ENCODE measurements at places on chromosomes 2 and 18. TPM values are rescaled to one million over a fixed set of nuclear protein-coding genes. Genes with fewer than 3 reads are reported as not detected.

DNA sequence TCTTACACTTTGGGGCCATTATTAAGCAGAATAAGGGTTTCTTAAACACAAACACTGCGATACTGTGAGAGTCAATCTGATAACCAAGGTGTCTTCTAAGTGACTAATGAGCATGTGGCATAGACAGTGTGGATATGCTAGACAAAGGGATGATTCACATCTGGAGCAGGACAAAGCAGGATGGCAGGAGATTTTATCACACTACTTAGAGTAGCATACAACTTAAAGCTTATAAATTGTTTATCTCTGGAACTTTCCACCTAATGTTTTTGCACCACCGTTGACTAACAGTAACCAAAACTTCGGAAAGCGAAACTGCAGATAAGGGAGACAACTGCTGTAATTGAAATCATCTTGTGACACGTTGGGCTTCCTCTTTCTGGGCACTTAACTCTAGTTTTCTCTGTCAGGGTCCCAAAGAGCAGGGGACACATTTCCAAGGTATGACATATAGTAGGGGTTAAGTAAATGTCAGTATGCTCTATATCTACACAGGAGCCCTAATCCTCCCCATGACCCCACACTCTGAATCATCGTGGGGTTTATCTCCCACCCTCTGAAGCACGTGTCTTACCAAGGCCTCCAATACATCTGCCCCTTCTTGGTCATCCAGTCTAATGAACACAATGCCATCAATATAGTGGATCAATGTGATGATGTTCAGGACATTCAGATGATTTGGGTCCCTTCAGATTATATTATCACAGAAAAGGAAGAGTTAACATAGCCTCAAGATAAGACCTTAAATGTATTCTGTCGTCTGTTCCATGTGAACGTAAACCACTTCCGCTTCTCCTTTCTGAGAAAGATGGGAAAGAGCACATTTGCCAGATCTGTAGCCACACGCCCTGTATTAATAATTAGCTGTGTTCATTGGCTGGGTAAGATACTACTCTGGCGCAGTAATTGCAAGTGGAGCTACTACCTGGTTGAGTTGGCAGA lies 78.7 kb downstream of the FTCDNL1 start:
- no peak overlapping the region for H3K4me3 ChIP-seq
- no peak overlapping the region for H3K27ac ChIP-seq
- no peaks in the 10 kb centered on the region for H3K36me3 ChIP-seq
- no peaks in the 10 kb centered on the region for H3K4me1 ChIP-seq
- no peaks in the 10 kb centered on the region for H3K27me3 ChIP-seq

GRCh38 chr18:396556-396955 lies 103.9 kb downstream of the COLEC12 start:
- H3K4me1 ChIP-seq = no peaks in the 10 kb centered on the region
- H3K36me3 ChIP-seq = no peaks in the 10 kb centered on the region
- peak overlapping the region; percentile 64 for H3K27ac ChIP-seq

GRCh38 chr2:26298638-26299393 lies 47.1 kb upstream of the SELENOI start:
- peaks cover 10% of the 10 kb centered on the region for H3K4me1 ChIP-seq
- H3K27me3 ChIP-seq = no peaks in the 10 kb centered on the region
- H3K4me3 ChIP-seq = peak overlapping the region; percentile 50
- peak overlapping the region; percentile 65 for H3K27ac ChIP-seq
- DNase-seq = peak; percentile 63

GRCh38 chr2:133600266-133600928 lies 32.1 kb upstream of the NCKAP5 start:
- H3K27ac ChIP-seq = no peak overlapping the region
- no peak for DNase-seq
- no peaks in the 10 kb centered on the region for H3K27me3 ChIP-seq
- H3K36me3 ChIP-seq = no peaks in the 10 kb centered on the region
- H3K4me1 ChIP-seq = no peaks in the 10 kb centered on the region

- H3K4me1 ChIP-seq = peaks cover 23% of the 10 kb centered on the region
- H3K36me3 ChIP-seq = no peaks in the 10 kb centered on the region
- DNase-seq = no peak
Measured at GRCh38 chr2:127680706-127681287, 5.5 kb upstream of the LIMS2 start.

- no peaks in the 10 kb centered on the region for H3K27me3 ChIP-seq
- no peak for DNase-seq
- H3K4me3 ChIP-seq = no peak overlapping the region
- H3K27ac ChIP-seq = no peak overlapping the region
Measured at GRCh38 chr2:102399499-102400141, 23.3 kb upstream of the IL18RAP start.

- no peak overlapping the region for H3K27ac ChIP-seq
- no peaks in the 10 kb centered on the region for H3K4me1 ChIP-seq
- no peaks in the 10 kb centered on the region for H3K27me3 ChIP-seq
Measured at GRCh38 chr2:52668724-52669123, 1098.9 kb upstream of the CHAC2 start.

DNA sequence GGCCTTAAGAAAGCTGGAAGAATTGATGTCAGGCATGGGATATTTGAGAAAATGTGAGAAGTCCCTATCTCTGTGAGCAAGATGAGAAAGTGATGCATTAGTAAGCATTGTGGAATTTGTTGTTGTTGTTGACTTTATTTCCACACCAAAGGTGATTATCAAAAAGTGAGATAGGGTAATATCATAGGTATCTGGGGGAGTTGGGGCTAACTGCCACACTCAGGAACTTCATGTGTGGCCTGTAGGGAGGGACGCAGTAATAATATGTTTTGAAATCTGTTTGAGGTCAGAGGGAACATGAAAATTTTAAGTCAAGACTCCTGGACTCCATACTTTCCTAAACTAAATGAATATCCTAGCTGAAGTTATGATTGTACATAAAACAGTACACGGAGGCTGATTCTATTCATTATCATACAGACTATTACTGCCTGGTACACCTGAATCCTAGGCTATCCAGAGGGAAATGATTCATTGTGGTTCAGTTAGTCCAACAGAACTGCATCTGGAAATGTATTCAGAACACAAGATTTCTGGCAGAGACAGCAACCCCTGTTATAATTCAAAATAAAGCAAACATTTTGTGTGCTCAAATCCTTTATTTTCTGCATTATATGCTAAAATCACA lies 304.8 kb downstream of the CPS1 start:
- H3K27me3 ChIP-seq = no peaks in the 10 kb centered on the region
- DNase-seq = no peak
- no peak overlapping the region for H3K27ac ChIP-seq
- no peaks in the 10 kb centered on the region for H3K4me1 ChIP-seq
- H3K36me3 ChIP-seq = no peaks in the 10 kb centered on the region

DNA sequence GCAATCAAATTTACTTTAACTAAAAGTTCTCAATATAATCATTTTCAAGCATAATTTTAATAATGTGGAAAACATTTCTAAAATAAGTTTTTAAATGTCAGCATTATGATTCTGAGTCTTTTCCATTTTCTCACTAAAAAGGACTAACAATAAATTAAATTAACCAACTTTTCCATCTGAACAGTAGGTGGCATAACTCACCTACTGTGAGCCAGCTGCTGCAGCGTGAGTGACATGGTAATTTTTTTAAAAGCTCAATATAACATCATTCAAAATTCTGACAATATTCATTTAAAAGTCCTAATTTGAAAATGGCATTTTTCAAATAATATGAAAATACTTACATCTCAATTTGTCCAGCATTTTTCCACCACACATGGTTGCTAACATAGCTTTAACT lies 66.5 kb downstream of the DTNB start:
- no peak overlapping the region for H3K4me3 ChIP-seq
- no peak overlapping the region for H3K27ac ChIP-seq
- H3K36me3 ChIP-seq = no peaks in the 10 kb centered on the region
- H3K4me1 ChIP-seq = no peaks in the 10 kb centered on the region

RSAD2 gene
- 5.8 TPM for total RNA-seq

CNDP1 gene
- total RNA-seq = not detected

CERS6 gene
- total RNA-seq = 95.7 TPM

DAW1 gene
- total RNA-seq = not detected

Measured in Peyer's patch (tissue), 4 donors.